ENCODE measurements at places on chromosomes 4 and X.

GRCh38 chr4:146401274-146401673 is 120.5 kb downstream of the SLC10A7 start:
- no peak for DNase-seq

DNA sequence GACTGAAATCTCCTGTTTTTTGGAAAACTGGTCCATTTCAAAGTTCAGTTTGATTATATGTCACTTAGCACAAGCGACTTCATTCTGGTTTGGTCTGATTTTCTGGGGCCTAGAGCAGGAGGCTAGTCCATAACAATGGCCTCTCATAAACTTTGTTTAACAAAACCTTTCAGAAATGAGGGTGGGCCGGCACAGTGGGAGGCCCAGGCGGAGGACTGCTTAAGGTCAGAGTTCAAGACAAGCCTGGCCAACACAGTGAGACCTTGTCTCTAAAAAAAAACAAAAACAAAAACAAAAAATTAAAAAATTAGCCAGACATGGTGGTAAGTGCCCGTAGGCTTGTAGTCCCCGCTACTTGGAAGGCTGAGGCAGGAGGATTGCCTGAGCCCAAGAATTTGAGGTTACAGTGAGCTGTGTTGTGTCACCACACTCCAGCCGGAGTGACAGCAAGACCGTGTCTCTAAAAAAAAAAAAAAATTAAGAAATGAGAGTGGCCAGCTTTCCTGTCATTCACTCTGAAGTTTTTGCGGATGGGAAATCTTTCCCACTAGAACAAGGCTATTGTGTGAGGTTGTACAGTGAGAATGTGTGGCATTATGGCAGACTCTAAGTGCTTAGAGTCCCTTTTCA is 1.2 kb upstream of the PLAC8 start:
- no peak for DNase-seq

- DNase-seq: no peak
These were observed 48.3 kb downstream of the ANAPC4 start for GRCh38 chr4:25425361-25425760.

DNA sequence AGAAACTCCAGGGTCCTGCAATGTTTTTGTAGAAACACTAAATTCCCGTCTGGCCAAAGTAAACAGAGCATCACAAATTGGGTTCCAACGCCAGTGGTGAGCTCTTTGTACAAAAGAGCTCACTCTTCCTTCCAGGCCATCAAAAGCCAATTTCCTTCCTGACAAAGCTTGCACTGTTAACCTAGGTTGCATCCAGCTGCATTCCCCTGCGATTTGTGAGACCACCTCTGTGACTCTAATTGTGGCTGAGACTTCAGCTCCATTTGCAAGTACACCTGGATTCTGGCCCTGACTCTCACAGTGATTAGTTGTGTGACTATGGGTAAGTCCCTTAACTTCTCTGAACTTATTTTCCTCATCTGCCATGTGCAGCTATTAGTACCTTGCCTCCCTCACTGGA is 212.5 kb upstream of the CXorf66 start:
- DNase-seq: no peak

DNA sequence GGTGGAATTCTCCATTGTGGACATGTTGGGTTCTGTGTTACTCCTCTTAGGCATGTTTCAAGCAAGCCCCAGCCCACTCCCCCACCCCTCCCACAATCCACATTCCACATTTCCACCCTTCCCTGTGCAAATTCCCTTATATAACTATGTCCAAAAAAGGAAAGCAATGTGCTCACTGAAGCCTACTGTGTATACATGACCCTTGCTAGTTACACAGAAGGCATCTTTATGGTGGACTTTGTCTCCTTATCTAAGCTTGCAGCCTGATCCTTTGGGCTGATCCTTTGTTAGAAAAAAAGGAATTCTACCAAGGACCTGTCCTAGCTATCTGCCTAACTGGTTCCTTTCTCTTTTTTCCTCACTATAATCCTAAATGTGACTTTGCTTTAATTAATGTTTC is 796.8 kb downstream of the NLGN4X start:
- no peak for DNase-seq

GRCh38 chr4:24913119-24913485 is 260 bp upstream of the CCDC149 start:
- no peak for DNase-seq

DNA sequence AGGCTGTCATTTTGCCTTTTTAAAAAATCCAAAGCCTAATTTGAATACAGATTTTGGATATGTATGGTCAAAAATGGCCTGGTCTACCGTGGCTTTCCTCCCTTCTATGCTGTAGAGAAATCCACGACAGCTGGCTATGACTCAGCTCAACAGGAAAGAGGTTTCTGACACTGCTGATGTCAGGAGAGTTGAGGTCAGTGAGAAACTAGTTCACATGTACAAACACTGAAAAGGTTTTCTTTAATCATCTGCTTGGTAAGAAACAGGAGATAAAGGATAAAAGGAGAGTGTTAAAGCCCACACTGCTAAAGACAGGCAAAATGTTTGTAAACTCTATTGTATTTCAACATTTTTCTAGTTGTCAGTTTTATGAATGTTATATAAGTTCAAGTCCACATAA is 113.9 kb downstream of the NYX start:
- no peak for DNase-seq

GRCh38 chr4:67684839-67685531 is 16.0 kb downstream of the UBA6 start:
- DNase-seq: no peak

DNA sequence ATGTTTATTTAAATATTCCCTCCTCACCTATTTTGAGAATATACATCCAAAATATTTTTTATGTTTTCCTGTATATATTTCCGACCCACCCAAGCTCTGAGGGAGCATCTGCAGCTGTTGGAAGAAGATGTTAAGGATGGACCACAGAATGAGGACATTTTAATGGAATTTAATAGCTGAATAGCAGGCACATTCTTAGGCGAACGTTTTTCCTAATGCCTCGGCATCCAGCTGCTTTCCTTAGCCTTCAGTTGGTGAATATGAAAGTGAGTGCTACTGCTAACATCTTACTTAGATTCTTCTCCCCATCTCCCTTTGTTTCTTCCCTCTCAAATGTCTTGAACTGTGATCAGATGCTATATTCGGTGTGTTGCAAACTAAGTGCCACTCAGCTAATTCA is 158.0 kb upstream of the CTSO start:
- no peak for DNase-seq
